ENCODE measurements at places on chromosomes 13 and 19.

DNA sequence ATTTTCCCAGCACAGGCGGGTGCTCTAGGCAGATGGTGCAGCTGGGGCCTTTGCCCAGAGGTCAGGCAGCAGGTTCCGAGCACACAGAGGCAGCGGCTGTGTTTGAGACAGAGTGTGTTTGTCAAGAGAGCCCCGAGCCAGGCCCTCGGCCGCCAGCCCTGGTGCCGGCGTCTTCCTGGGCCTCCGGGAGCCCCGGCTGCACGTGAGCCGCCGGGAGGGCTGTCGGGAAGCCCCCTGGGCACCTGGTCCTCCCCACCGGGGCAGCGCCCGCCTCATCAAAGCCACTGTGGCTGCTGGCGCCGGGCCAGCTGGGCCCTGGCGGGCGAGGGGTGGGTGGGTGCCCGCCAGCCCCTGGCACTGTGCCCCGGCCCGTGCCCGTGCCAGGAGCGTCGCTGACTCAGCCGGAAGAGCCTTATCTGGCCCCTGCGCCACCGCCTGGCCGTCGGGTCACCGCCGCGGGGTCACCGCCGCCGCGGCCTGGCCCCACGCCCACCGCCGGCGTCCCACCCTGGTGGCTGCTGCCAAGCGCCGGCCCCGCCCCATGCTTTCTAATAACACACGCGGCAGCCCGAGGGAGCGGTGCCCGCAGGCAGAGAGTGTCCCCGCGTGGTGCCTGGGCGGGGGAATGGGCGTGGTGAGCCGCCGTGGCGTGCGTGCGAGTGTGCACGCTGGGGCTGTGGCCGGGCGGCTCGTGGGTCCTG lies 14.9 kb downstream of the ARID3A start:
- peak; percentile 36 for DNase-seq

GRCh38 chr13:55554741-55555140 lies 1586.0 kb upstream of the PRR20A start:
- no peak for DNase-seq

GRCh38 chr19:1855828-1856255 lies 7.5 kb downstream of the KLF16 start:
- DNase-seq: peak; percentile 86

GRCh38 chr19:32998722-32999121 lies 26.7 kb downstream of the FAAP24 start:
- no peak for DNase-seq

- no peak for DNase-seq
These were observed 6.1 kb downstream of the URAD start for GRCh38 chr13:27982361-27982760.

DNA sequence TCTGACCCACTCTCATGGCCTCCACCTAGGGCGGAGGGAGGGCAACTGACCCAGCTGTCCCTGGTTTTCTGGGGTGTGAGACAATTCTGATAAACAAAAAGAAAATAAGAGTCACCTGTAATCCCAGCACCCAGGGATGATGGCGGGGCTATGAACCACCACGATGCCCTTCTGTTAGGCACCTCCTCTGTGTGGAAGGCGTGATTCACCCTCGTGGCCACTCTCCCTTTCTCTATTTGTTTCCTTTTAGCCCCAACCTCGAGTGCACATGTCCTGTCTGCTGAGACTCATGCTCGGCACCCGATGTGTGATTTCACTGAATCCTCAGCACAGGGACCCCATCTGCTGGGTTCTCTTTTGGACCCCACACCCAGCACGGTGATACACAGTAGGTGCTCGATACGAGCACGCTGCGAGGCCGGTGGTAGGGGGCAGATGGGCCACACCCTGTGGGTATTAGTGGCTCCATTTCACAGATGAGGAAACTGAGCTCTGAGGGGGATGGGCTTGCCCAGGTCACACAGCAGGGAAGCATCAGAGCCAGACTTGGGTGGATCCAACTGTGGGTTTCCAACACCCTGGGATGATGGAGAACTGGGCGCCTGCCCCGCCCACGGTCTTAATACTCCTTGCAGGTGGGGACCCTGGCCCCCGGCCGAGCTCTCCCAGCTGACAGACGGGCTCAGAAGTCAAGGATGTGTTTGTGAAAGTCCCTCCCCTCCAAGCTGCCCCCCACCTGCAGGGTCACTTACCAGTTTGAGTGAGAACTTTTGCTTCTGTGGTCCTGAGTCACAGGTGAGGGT lies 24.9 kb downstream of the VRK3 start:
- DNase-seq: no peak

- no peak for DNase-seq
These were observed 153.5 kb downstream of the DLEU7 start for GRCh38 chr13:50690006-50690405.

GRCh38 chr19:47497050-47497766 lies 13.2 kb upstream of the KPTN start:
- DNase-seq: peak; percentile 79

All from NCI-H524 (cell line).